Uterus (tissue), 4 donors: ENCODE measurements at places on chromosomes 5 and 9. TPM values are rescaled to one million over a fixed set of nuclear protein-coding genes. Genes with fewer than 3 reads are reported as not detected.

The PTPA gene
- total RNA-seq, result 28.9 TPM

GRCh38 chr5:147805030-147805454 is 22.5 kb upstream of the JAKMIP2 start:
- DNase-seq, result no peak

DNA sequence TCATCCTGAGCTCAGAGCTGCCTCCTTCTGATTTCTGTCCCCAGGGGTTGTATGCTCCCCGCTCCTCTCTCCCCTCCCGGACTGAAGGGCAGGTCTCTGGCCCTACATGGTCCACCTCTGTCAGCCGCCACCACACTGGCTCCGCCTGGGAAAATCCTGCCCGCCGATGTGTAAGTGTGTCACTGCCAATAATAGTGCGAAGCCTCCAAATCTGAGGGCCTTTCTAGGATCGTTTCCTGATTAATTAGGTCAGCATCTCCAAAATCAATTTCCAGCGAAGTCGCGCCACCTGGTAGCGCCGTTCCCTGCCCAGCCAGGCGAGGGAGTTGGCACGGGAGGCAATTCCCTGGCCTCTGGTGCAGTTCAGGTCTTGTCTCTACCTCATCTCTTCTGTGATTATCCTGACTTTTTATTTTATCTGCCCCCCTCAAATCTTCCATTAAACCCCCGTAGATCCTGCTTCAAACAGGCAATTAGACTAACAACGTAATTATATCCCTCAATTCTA is 73.5 kb downstream of the ZNF618 start:
- no peak for DNase-seq

- no peak for DNase-seq
These were observed 1102.2 kb upstream of the COX7C start for GRCh38 chr5:85515588-85515987.

- DNase-seq, result no peak
These were observed 88.8 kb upstream of the DMRT1 start for GRCh38 chr9:752681-753200.

DNA sequence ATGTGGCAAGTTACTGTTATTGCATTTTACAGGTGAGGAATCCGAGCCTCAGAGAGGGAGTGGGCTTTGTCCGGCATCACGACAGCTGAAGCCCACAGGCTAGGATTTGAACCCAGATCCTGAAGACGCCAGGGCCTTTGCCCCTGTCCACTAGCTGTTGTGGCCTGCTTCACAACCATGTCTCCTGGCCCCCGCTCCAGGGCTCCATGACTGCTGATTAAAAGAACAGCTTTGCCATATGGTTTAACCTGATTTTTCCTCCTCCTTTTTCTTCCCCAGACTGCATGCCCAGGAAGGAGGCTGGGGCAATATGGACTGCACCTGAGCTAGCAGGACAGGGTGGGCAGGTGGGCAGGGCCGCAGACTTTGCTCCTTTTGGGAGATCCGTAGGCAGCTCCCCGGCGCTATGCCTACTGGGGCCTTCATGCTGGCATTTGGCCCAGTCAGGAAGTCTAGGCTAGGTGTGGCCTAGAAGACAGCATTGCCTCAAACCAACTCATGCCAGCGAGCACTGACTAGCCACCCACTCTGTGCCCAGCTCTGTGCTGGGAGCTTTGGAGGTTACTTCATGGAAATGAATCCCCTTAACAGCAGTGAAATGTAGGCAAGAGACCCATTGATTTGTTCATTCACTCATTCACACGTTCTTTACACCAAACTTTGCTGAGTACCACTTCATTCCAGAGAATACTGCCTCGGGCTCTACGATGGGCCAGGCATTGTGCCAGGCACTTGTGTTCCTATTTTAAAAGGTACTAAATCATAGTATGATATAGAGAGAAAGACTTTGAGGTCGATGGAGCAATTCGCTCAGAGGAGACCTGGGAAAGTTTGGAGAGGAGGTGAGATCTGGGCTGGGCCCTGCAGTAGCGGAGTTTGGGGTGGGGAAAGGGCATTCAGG is 94.3 kb upstream of the CPEB4 start:
- no peak for DNase-seq

DNA sequence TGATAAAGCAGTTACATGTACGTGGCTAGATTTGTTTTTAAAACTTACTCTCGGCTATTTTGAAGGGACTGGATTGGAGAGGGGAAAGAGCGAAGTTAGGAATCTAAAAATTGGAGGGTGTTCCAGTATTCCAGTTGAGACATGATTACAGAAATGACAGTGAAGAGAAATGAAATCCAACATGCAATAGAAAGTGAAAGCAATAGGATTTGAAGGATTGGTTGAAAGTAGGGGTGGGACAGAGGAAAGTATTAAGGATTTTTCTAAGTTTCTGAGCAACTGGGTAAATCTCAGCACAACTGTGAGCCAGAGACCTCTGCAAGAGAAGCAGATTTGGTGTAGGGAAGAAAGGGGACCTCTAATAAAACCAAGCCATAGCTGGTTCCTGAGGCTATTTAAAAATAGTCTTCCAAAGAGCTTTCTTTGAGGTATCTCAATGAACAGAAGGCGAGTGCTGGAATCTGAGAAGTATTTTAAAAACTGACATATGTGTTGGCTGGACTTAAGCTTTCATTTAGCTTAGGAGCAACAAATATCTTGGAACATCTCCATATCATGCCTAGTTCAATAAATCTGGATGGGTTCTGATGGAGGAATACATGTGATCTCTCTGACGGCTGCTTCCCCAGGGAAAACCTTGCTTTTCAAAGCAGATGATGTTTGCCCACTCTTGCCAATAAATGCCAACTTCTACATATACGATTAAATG is 110.4 kb upstream of the IFNK start:
- no peak for DNase-seq

- DNase-seq, result no peak
These were observed 572 bp downstream of the SCGB3A1 start for GRCh38 chr5:180590543-180591310.

DNA sequence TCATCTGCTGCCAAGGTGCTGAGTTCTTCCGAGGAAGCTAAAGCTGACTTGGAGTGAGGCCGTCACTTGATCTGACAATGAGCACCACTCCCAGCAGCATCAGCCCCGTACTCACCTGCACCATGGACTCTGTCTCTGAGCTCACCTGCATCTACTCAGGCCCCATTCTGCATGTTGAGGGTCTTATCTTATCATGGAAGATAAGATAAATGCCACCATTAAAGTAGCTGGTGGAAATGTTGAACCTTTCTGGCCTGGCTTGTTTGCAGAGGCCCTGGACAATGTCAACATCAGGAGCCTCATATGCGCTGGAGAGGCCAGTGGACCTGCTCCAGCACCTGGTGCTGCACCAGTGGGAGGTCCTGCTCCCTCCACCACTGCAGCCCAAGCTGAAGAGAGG is 35.0 kb upstream of the HMGCS1 start:
- DNase-seq, result no peak
